ENCODE measurements at places on chromosomes 3 and 15.

- DNase-seq = no peak
Observed at GRCh38 chr15:89419370-89419984, 76.9 kb downstream of the RHCG start.

DNA sequence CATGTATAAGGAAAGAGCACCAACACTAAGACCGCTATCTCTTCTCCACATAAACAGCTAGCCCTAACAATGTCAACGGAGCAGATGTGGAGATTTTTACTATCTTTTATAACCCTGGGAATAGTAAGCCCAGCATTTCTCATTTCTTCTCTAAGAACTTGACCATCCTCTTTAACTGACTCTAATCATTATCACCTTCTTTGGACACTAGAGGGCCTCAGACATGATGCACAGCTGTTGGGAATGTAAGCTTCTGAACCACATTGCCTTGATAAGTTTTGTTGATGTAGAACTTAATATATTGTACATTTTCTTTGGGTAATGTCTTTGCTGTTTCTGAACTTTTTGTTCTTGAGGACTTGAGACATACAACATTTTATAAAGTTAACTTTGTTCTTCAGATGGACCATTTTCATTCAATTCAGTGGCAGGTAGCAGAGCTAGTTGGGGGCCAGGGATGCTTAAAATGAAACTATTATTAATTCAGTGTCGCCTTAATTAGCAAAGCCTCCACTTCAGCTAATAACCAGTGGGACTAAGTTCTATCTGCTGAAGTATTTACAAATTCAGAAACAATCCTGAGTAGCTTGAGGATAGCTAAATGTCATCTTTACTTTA, 9.6 kb upstream of the TAGLN3 start:
- DNase-seq = peak; percentile 34

GRCh38 chr3:102304550-102304949, 130.3 kb upstream of the ZPLD1 start:
- DNase-seq = no peak

DNA sequence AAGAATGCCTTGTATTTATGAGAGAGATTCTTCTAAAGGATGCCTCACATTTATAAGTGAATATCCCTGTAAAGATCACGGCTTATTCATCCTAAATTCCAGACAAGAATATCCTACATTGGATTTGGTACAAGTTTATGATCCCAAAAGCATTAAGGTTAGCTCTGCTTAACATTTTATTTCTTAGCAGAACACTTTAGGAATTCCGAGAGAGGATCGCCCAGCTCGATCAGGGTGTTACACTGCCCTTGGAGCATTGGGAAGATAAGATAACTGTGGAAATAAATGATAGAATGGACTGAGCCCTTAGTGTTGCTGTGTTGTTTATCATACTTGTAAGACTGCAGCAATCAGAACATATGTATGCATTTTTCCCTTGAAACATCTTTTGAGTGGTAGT, 223.0 kb upstream of the CDIN1 start:
- no peak for DNase-seq

DNA sequence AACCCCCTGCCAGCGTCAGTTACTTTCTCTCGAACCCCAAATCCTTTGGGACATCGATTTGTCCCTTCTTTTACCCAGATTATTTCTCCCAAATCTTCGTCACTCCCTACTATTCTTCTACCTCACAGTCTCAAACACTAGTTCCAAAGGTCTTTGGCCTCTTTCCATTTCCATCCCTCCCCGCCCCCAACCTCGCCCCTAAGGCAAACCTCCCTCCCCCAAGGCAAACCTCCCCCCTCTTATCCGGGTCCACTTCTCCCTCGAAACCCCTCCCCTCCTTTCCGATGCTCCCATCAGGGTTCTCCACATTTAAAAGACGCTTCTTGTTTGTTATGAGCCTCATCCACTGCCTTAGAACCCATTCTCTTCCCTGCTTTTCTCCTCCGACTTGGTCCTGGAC, 583 bp downstream of the EAF1 start:
- no peak for DNase-seq
